ENCODE measurements at places on chromosomes 7 and 10.

GRCh38 chr10:72639441-72639873 lies 13.6 kb upstream of the MICU1 start:
- DNase-seq = no peak

DNA sequence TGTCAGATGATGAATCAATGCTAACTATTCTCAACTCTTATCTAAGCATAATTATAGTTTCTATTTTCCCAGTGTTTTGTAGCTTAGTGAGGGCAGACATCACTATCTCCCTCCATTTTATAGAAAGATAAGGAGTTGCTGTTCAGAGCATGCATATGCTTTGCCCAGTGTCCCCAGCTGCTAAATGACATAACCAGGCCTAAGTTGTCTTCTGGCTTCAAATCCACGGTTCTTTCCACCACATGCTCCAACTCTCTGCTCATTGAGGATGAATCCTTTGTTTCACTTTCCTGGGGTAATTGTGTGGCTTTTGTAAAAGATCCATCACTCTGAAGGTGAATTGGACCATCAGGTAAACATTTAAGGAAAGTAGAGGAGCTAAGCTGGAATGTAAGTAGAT lies 134.0 kb downstream of the SNX10 start:
- DNase-seq = no peak

- DNase-seq = no peak
These were observed 374.8 kb upstream of the AKR1E2 start for GRCh38 chr10:4450981-4451908.

DNA sequence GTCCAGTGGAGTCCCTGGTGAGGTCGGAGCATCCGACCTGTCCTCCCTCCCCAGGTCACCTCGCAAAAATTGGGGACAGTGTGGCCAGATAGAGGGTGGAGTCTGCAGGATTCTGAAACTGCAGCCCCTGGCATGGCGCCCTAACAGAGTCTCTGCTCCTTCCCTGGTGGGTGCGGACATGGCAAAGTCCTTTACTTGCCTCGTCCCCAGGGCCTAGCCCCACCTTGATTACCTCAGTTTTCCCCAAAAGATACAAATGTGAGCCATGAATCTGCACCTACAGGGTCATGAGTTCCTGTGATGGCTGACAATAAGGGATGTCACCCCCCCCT lies 47.7 kb downstream of the NPVF start:
- DNase-seq = no peak

DNA sequence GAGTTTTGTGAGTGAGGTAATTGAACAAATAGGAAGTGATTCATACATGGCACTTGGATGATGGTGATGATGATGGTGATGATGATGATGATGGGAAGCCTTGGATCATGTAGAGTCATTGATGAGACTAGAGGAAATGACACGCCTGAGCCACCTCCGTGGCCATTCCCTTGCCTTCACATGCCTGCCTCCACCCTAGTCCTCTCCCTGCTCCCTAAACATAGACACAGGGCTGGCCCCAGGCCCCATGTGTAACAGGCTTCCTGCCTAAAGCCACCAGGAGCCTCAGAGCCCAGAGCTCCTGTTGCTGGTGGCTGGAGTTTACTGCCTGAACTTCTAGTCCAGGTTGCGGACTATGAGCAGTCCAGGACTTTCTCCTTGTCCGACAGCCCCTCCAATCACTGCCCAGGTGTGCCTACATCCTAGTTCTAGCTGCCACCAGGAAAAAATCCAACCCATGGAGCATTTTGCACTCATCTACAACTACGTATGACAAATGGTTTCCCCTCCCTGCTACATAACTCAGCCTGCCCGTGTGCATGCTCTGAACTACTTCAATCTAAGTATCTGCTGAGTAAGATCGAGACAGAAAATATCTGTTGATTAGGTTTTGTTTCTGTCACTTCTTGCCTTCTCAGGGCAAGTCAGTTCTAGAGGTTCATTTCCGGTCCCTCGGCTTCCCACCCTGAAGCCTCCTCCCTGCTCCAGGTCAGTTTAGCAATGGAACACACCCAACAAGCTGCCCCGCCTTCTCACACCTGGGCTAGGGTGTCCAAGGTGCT lies 35.5 kb upstream of the KDM7A start:
- no peak for DNase-seq

GRCh38 chr10:21972584-21972983 lies 30.9 kb downstream of the DNAJC1 start:
- no peak for DNase-seq

- DNase-seq = no peak
These were observed 77.6 kb upstream of the ZMIZ1 start for GRCh38 chr10:78991187-78991586.

DNA sequence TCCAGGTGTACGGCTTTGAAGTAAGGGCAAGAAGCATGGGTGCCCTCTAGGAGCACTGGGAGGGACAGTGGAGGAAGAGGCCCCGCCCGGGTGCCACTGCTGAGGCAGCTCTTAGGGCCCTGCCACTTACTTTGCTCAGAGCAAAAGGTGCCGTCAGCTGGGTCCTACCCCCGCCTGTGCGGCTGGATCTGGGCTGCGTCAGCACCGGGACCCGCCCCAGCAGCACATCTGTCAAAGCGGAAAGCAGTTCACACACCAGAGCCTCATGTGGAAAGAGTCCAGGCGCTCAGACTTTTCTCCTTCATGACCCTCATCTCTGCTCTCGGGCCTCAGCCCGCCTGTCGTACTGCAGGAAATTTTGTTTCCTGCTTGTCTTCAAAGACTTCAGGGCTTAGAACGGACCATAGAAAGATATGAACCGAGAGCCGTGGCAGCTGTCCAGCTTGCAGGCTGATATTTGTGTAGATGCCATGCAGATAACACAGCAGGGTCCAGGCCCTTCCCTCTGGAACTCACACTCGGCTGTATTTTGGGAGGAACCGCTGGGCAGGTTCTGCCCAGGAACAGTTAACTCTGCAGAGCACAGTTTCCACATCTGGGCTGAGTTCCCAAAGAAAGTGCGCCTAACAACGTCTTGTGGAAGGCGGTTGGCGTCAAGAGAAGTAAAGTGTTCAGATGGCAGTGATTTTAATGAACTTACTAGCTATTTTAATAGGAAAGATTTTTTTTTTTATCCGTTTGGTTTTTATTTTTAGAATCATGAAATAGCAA lies 44.3 kb upstream of the PRKAR1B start:
- DNase-seq = no peak

- no peak for DNase-seq
These were observed 210.5 kb downstream of the SEMA3A start for GRCh38 chr7:83984076-83984475.
